ENCODE measurements at places on chromosomes 3 and 15. TPM values are rescaled to one million over a fixed set of nuclear protein-coding genes. Genes with fewer than 3 reads are reported as not detected.

The SNX22 gene
- not detected for total RNA-seq

DNA sequence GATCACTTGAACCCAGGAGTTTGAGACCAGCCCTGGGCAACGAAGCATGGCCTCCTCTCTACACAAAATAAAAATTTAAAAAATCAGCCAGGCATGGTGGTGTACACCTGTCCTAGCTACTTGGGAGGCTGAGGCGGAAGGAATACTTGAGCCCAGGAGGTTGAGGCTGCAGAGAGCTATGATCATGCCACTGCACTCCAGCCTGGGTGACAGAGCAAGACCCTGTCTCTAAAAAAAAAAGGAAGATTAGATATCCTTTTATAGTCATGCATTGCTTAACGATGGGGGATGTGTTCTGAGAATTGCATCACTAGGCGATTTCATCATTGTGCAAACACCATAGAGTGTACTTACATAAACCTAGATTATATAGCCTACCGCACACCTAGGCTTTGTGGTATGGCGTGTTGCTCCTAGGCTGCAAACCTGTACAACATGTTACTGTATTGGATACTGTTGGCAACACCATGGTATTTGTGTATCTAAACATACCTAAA, 12.6 kb downstream of the ALAS1 start:
- DNase-seq: no peak

DNA sequence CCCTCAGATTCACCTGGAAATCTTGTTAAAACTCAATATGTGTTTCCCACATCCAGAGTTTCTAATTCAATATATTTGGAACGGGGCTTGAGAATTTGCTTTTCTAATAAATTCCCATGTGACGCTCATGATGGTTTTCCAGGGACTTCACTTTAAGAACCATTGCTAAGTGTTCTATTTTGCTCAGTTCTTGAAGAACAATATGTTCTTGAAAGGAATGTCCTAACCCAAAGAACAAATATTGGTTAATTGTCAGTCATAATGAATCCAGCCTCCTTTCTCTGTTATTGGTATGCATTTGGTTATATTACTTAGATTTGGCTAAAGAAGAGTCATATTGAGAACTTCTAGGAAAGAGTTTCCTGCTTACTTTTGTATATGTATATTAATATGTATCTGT, 4.4 kb upstream of the PLSCR2 start:
- no peak for DNase-seq

- DNase-seq: no peak
These were observed 15.5 kb downstream of the RGMA start for GRCh38 chr15:93073465-93073952.

- no peak for DNase-seq
These were observed 328.0 kb downstream of the UACA start for GRCh38 chr15:70435369-70435768.

DNA sequence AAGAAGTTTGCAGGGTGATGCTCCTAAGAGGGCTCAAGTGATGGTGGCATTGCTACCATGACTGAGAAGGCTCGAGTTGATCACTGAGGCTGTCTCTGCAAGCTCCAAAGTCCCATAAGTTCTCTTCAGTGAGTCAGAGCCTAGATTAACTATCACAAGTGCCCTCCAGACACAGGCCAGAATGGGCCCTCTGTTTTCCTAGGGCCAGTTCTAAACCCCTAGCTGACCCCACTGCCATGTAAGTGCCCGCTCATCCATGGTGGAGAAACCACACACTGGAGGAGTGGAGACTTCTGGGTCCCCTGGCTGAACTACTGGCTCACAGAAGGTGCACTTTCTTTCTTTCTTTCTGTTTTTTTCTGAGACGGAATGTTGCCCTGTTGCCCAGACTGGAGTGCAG, 87.6 kb upstream of the WNT5A start:
- no peak for DNase-seq

The IL1RAP gene
- total RNA-seq: 19.5 TPM

DNA sequence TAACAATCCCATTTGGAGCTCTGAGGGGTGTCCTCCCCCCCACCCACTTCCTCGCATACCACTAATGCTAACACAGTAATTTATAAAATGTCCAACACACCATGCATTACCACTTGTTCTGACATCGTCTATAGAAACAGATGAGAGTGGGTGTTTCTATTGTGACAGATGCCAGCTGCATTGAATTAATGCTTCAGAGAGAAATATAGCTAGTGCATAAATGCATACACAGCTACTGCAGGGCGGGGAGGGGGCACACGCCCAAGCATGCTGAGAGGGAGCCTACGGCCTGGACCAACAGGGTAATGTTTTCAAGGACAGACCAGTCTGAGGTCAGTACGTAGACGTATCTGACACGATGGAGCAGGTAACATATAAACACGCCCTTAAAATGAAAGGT, 106.0 kb upstream of the FEZF2 start:
- no peak for DNase-seq

The NAALADL2 gene
- total RNA-seq: 0.70 TPM

GRCh38 chr15:45205192-45205591, 17.4 kb upstream of the SHF start:
- no peak for DNase-seq
